Stimulated activated naive CD8-positive, alpha-beta T cell treated with anti-CD3 and anti-CD28 coated beads, Interleukin-15, amount 100 ng/mL, for 72 hours (primary cell): ENCODE measurements at places on chromosomes 6 and 20.

DNA sequence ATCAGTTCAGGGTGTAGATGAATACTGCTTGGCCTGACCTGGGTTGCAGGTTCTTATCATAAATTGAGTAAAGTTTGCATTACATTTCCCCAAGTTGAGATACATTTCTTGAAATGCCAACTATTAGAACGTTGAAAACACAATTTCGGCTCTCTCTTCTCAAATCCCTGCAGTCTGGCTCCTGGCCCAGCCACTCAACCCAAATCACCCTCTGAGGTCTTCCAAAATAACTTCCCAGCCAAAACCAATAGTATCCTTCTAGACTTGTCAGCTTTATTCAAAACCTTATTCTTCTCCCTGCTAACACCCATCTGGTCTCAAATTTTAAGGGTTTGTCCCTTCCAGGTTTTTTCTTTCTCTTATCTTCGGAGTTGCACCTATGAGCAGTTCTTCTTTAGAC is 263.6 kb downstream of the EYA4 start:
- DNase-seq = no peak

DNA sequence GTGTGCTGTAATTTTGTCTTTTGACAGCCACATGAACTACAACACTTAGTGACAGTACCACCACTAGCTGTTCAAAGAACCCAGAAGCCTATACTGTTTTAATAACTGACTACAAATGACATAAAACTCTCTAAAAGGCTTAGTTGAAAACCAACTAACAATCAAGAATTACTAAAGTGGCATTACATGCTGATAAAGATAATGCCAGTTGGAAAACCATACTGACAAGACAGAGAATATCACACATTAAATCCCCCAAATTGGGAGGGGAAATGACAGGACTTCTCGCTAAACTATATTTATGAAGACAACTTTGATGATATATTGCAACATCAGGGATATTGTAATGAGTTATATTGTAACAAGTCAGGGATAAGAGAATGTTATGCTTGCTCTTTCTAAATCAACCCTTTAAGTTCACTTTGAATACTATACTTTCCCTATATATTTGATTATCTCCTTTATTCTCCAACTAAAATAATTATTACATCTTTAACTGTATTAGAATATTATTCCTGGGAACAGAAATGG is 6.2 kb downstream of the NCOA5 start:
- DNase-seq = no peak

DNA sequence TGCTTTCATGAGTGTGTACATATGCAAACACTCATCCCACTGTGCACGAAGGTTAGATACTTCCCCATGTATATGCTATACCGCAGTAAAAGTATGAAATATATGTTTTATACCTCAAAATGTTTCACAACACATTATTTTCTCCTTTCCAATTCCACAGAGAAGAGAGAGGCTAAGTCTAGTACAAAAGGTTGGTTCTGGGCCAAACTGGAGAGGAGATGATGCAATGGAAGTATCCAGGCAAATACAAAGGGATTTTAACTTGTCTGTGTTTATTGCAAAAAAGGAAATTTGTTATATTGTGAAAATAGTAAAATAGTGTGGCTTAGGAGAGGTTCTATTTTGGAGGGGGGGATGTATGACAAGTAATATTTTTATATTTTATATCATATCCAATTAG is 112.6 kb downstream of the PLCB1 start:
- DNase-seq = no peak

DNA sequence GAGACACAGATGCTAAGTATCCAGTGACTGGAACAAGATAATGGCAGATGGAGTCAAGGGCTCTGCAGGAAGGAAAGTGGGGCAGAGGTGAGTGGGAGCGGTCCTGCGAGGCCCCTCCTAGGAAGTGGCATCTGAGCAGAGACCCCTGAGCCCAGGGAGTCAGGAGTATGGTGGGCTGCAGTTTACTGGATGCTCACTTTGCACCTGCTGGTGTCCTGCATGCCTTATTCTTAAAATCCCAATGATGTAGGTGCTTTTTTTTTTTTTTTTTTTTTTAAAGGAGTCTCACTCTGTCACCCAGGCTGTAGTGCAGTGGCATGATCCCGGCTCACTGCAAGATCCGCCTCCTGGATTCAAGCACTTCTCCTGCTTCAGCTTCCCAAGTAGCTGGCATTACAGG is 5.6 kb downstream of the CEBPB start:
- DNase-seq = no peak

DNA sequence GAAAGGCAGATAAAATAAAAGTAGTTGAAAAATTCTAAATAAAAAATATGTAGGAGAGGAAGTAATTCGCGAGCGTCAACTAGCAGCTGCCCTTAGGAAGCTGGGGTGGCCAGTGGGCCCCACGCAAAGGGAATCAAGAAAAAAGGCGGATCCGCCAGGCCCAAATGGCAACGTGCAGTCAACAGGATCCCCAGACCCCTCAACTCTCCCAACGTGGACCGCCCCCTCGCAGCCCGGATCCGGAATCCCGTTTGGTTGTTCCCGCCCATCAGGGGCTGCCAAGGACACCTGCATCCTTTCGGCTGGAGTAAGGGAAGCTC is 296 bp downstream of the DZANK1 start:
- DNase-seq = no peak

DNA sequence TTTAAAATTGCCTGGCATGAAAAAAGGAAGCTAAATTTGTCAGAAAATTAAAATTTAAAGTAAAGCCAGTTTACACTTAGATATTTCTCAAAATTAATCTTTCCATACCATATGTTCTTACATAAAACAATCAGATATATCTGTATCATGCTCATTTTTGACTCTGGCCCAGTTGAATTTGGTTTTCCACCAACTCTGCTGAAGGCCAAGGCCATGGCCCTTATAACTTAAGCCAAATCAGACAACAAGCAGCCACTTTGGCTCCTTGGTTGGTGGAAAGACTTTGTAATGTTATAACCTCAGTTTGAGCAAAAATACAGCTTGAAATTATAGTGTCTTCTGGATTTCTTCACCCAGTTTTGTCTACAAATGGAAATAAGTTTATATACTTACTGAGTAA is 97.3 kb downstream of the CENPW start:
- DNase-seq = no peak

DNA sequence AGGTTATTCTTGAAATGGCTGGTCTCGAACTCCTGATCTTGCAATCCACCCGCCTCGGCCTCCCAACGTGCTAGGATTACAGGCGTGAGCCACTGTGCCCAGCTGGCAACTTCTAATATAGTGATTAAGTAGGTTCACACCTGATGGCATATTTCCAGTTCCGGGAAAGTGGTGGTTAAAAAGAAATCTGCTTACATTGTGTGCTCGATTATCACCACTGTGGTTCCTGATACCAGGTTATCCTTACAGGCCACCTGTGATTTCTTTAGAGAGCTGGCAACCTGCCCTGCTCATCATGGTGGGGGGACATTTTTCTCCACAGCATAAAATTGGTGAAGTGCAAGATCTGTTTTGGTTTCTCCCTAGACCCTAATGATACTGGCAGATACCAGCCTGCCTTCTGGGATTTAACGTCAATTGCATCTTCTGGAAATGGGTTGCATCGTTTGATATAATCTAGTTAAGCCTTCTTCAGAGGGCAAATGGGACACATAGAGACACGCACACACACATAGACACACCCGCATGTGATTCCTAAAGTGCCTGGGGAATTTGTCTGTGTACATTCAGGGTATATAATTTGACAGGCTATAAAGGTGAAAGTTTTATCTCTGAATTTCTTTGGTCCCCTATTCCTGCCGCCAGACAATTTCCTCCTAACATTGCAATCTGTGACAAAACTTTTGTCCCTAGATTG is 49.7 kb upstream of the CITED2 start:
- no peak for DNase-seq

DNA sequence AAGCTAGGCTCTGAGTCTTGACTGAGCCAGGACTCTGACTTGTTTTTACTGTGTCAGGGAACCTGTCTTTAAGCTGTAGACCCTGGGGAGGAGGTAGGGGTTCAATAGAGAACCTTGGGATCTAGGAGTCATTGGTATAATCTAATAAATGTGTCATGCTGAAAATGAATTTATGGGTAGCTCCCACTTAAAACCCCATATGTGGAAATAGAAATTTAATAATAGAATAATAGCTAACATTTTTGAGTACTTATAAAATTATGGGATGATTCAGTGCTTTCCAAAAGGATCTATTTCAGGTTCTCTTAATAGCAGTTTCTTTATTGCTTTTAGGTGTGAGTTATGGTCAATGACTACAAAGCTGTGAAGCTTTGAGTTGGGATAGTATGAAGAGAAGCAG is 41.7 kb downstream of the CTNNBL1 start:
- DNase-seq = no peak

DNA sequence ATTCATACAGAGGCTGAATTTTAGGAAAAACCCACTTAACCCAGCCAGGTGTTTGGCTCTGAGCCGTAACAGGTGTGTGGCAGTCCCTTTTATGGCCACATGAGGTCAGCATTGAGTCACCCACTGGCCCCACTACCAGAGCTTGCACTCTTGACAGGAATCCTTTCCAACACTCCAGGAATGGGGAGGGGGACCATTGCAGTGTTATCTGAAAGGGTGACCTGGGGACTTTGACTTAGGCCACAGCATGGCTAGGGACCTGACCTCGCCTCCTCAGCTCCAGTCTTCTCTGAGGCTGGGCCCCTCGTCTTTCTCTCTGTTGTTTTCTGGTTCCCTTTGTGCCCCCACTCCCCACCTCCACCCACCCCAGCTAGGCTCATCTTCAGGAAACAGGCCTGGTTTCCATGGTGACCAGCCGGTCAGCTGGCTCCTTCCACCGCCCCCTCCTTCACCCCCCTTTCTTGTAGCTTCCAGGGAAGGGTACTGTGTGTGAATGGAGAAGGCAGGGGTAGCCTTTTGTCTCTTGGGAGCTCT is 2.1 kb upstream of the TMEM151B start:
- DNase-seq = peak; percentile 56

GRCh38 chr6:127585123-127585522 is 8.1 kb downstream of the C6orf58 start:
- DNase-seq = no peak

DNA sequence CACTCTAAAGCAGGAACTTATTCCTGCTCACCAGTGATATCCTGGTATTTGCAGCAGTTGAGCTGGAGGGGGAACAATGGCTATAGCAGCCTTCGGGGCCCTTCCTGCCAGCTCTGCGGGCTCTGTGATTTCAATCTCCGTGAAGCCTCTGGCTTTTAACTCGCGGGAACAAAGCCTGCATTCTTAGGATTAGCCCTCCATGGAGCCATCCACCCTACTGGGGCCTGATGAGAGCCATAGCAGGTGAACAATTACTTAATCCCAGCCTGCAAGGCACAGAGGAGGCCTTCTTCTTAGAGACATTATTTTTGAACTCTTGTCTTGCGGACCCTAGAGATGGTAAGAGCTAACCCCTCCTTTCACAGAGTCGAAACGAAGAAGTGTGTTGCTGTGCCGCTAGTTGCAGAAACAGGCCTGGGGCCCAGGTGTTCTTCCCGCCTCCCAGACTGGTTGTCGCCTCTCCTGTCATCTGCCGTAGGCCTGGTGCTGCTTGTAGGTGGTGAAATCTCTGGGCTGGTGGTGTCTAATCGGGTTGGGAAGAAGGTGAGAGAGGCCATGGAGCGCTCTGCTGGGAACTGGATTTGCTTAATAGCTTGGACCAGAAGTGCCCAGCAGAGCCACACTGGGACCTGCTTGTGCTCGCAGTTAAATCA is 9.7 kb downstream of the GHRH start:
- DNase-seq = no peak

DNA sequence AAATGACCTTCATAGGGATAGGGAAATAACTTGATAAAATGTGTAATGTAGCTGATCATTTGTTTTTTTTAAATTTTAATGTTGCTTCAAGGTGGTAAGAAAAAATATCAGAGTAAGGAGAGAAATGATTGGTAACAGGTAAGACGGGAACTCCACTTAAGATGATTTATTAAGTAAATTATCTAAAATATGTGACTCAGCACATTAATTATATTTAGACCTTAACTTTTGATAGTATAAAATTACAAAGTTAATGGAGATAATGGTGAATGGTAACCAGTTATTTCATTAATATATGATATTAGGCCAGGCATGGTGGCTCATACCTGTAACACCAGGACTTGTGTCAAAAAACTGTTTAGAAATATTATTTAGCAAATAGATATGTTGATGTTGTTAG is 10.2 kb downstream of the BEND6 start:
- no peak for DNase-seq

DNA sequence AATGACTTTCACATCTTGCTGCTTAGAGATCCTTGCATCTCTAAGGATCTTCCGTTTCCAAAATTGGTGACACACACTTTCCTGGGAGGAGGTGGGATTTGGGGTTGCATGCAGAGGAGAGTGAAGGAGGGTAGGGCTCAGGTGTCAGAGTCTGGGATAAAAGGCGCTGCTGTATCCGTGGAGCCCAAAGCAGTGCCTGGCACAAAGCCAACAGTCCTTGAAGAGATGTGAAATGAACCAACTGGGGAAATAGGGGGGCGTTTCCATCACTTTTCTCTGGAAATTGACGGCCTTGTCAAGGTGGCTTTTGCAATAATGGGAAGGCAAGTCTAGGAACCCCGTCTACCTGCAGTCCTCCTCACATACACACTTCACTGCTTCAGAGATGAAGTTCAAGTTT is 59.5 kb upstream of the NELFCD start:
- no peak for DNase-seq

GRCh38 chr6:35242486-35242885 is 17.0 kb upstream of the ZNF76 start:
- DNase-seq = no peak

DNA sequence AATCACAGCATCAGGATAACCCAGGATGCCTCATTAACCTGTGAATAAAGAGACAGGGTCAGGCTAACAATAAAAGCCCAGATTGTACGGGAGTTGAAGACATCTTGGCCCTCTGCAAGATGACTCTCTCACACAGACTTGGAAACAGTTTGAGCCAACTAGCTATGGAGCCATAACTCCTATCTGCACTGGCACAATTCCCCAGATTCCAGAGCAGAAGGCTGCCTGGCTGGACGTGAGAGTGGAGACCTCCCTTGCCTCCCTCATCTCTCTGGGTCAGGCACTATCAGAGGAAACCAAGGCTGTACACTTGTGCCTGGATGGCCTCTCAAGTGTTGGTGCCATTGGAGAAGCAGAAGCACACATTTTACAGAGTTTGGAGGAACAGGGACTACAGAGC is 312.6 kb downstream of the THBS2 start:
- DNase-seq = no peak

GRCh38 chr6:63580704-63580961 is 8.4 kb downstream of the LOC128125822 start:
- no peak for DNase-seq

- DNase-seq = no peak
Measured at GRCh38 chr6:39945626-39946025, 11.4 kb upstream of the MOCS1 start.

GRCh38 chr6:21128601-21129000 is 464.9 kb upstream of the SOX4 start:
- DNase-seq = no peak

DNA sequence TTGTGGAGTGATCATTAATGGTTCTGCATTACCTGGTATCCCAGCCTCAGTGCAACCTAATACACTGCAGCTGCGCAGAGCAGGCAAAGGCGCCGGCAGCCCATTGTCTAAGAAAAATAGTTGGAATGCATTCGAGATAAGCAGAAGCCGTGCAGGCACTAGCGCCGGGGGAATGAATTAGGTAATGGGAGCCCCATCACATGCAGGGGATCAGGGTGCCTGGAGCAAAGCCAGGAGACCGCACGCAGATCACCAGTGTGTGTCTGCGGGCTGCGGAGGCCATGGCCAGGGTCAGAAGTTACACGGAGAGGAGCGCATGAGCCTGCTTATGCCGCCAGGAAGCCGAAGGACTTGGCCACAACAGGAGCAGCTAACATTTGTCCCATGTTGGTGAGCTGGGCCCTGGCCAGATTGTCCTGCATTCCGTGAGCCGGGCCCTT is 156.8 kb downstream of the DLL1 start:
- DNase-seq = no peak

GRCh38 chr6:155373276-155373675 is 59.0 kb upstream of the TFB1M start:
- DNase-seq = no peak
